ENCODE measurements at places on chromosomes 2 and 18.

DNA sequence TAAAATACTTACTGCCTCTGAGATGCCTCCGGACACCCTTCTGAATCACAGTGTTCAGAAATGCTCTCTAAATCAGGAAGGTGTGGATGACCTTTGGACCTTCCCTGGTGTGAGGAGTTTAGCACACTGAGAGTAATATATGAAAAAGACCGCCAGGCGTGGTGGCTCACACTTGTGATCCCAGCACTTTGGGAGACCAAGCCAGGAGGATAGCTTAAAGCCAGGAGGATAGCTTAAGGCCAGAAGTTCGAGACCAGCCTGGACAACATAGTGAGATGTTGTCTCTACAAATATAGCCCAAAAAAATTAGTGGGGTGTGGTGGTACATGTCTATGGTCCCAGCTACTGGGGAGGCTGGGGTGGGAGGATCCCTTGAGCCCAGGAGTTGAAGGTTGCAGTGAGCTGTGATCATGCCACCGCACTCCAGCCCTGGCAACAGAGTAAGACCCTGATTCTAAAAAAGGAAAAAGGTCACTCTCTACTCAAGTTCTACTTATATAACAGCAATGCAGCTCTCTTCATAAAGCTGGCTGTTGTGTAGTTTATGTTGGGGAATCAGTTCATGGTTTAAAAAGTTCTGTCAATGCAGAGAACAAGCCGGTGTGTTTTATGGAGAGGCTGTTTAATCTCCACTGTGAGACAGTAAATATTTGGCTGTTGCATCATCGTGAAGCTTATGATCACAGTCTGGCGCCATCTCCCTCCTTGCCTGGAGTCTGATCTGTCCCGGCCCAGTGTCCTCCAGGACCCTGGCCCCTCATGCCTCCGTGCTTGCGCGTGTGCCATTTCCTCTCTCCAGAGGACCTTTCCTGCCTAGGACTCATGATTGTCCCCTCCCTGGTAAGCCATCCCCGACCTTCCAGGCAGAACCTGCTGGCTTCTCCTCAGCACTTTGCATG is 184.5 kb downstream of the FAM210A start:
- no peak for DNase-seq

- no peak for DNase-seq
These were observed 128.7 kb downstream of the EIPR1 start for GRCh38 chr2:3248754-3249475.

DNA sequence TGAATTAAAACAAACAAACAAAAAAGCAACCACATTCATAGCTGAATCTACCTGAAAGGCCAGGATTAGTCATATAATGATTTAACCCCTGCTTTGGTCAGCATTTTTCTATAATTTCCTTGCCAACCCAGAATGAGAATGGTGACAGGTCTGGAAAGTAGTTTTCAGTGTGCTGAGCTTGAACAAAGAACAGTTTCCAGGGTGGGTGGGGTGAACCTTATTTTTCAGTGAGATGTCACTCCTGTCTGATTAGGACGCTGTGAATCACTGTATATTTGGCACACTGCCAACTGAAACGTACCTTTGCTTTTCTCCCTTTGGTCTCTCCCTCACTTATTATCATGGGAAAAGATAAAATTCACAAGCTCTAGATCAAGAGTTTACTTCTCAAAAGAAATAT is 35.0 kb upstream of the DSC1 start:
- DNase-seq, result no peak

DNA sequence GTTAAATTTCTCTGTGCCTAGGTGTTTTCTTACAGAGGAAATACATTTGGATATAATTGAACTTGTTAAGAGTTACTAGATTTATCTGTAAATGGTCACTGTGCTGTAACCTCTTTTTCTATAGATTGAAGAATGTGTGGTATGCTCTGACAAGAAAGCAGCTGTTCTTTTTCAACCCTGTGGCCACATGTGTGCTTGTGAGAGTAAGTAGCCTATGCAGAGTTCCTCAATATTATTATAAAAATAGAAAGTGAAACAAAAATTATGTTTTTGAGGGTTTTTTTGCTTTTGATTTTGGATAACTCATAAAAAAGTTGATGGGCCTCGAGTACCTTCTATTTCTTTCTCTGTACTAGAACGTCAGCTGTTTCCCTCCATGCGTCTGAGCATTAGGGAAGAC is 112.4 kb downstream of the MIB1 start:
- no peak for DNase-seq

- no peak for DNase-seq
These were observed 48.2 kb upstream of the SH3RF3 start for GRCh38 chr2:109080757-109081156.

- DNase-seq, result no peak
These were observed 15.8 kb downstream of the KYNU start for GRCh38 chr2:142893241-142893640.

DNA sequence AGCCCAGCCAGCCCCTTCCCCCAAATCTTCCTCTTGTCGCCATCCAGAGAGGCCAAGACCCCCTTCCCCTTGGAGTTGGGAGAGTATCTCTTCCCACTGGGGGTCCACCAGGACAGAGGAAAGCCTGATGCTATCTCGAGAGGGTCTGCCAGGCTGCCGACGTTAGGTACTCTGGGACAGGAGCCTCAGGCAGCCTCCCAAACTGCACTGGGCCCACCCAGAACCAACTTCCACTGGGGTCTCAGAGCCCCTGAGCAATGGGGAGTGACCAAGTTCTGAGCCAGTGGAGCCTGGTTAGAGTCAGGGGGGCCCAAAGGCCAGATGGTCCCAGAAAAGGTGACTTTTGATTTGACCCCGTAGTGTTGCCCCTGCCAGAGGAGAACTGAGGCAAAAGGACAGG is 189.1 kb downstream of the INHBB start:
- no peak for DNase-seq

DNA sequence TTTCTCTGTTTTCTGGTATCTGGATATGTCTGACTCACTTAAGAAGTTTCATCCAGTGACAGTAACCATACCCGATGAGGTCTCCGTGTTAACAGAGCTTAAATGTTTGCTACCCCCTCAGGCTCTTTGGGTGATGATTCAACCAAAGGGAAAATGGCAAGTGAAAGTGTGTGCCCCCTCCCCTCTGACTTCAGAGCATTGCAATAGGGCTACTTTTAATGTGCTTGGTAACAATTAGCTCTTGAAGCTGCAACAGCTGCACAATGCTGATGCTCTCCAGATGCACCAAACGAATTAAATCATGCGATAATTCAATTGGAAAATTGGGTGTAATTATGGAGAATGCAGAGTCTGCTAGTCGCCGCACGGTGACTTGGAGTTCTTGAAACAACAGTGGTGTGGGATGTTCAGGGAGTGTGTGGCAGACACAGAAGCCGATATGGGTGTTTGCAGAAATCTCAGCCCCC is 270.7 kb downstream of the ALK start:
- DNase-seq, result no peak

All from activated T-helper 1 cell treated with anti-CD3 and anti-CD28 coated beads, Interleukin-2, amount 50 U/mL, for 16 hours (primary cell).